ENCODE measurements at places on chromosomes 11 and 22.

DNA sequence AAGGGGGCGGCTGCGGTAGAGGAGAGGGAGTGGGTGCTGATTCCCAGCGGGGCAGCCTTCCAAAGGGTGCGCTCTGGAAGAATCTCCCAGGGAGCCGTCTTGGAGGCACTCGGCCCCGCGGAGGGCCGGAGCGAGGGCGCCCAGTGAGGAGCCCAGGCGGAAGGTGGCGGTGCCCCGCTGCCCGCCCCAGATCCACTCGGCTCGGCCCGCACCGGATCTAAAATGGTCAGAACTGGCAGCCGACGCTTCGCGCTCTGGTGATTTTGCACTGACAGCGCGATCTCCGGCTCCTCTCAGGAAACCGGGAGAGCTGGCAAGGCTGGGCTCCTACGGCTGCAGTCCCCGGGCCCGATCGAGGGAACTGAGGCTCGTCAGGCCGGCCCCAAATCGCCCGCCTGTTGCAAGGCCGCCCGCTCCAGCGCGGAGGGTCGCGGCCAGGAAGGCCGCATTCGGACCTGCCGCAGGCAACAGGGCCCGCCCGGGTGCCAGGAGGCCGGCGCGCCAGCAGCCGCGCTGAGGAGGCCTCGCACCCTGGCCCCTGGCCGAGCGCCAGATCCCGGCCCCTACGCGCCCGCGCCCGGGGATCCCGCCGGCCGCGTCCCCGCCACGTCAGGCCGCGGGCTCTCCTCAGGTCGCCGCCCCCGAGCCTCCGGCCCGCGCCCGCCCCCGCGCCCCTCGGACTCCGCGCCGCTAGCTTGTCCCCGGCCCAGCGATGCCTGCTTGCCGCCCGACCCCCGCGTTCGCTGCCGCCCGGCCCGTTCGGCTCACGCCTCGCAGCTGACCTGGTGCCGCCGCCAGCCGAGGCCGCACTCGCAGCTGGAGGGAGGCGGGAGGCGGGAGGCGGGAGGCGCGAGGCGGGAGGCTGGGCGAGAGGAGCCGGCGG lies at the start of gene KLHL22:
Gene KLHL22, minus strand, starts transcription at position 818 of the 883 bp plus-strand sequence. CDS start 6,584 bp downstream, outside the sequence.
- peak; percentile 43 for DNase-seq

- DNase-seq = no peak
These were observed 224.2 kb downstream of the GUCY1A2 start for GRCh38 chr11:106794058-106794457.

DNA sequence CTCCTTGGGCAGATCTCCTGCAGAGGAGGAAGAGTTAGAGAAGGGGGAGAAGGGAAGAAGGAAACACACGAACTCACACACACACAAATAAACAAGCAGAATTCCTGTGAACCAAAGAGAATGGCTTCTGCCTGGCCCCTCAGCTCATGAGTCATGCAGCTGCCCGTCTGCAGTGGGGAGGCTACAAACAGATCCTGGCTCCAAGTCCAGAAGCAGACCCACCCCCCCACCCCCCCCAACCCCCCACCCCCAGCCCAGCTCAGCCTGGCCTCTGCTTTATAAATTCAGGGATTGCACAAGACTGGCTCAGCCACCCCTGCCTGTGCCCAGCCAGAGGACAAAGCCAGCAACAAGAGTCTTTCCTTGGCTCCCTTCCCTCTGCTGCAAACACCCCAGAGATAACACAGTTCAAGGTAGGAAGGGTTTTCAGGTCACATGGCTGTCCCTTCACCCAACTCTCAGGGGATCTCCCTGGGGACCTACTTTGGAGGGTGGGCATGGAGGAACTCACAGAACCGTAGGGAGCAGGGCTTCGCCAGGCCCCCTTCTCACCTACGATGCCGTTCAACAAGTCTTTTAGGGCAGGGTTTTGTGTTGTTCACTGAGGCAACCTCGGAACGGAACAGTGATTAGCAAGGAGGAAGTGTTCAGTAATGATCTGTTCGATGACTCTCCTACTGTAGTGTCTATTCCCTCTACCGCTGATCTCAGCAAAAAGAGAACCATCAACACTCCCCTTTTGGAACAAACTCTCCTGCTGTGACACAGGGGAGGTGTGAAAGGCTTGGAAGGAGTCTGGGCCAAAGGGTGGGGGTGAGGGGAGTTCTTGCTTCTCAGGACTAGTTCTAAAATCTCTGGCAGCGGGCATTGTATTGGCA lies 35.5 kb downstream of the RPL27A start:
- peak; percentile 81 for DNase-seq

- DNase-seq = no peak
These were observed 119.6 kb downstream of the DYNC2H1 start for GRCh38 chr11:103228807-103229206.

DNA sequence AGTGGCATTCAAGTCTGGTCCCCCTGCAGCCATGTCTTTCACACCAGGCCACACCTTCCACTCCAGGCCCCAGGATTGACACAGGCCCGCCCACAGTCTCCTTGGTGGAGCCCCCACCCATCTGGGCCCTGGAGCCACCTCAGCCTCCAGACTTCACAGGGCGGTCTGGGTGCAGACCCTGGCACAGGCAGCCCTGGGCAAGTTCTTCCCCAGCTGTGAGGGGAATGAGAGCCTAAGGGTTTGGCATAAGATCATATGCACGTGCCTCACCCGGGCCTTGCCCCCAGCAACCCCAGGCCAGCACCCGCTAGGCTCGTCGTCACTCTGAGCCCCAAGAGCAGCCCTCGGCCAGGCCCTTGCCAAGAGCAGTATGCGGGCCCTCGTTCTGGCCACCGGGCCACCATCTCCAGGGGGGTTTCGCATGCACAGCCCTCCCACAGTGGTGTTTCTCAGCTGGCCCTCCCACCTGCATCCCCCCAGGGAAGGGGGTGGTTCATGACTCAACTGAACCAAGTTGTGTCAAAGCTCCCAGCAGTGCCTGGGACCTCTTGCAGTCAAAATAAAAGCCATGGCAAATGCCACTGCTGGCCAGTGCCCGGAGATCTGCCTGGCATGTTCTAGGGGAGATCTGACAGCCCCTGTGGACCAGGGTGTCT lies 70.4 kb upstream of the KCNQ1OT1 start:
- DNase-seq = no peak

- DNase-seq = no peak
These were observed 128.2 kb upstream of the FIBIN start for GRCh38 chr11:26865703-26866102.

GRCh38 chr22:40443732-40444131 lies 73.3 kb downstream of the SGSM3 start:
- DNase-seq = no peak

- no peak for DNase-seq
These were observed 39.8 kb downstream of the MUC6 start for GRCh38 chr11:996681-997080.

- no peak for DNase-seq
These were observed 42.7 kb downstream of the PARVA start for GRCh38 chr11:12420040-12420439.

- no peak for DNase-seq
These were observed 478.5 kb upstream of the CCDC90B start for GRCh38 chr11:83764643-83765042.

Measured in left lung (tissue), 14 donors.